ENCODE measurements at places on chromosomes 7 and 10.

DNA sequence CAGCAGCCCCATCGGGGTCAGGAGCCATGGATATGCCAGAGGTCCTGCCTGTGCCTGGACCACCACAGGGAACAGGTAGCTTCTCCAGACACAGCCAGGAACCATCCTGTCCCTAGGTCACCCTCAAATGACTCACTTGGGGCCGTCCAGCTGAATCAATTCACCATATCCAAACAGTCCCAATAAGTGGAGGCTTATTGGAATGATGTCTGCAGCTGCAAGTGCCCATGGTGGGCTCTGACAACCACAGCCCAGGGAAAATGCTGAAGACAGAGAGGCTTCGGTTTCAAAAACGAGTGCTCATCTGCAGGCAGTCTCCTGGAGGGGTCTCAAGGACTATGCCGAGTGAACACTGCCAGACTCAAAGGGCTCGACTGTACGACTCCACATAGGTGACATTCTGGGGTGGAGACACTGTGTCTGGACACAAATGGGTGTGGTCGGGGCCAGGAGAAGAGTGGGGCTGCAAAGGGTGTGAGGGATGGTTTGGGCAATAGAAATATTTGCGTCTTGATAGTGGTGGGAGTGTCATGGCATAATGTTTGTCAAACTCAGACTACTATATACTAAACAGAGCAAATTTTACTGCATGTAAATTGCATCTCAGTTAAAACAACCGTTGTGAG, 204.8 kb downstream of the TNS3 start:
- no peak for DNase-seq

GRCh38 chr10:24873281-24873683, 79.1 kb downstream of the PRTFDC1 start:
- DNase-seq: no peak

- DNase-seq: no peak
Observed at GRCh38 chr10:11677480-11677879, 64.7 kb upstream of the ECHDC3 start.

- peak; percentile 43 for DNase-seq
Observed at GRCh38 chr10:24463611-24464426, 254.9 kb downstream of the KIAA1217 start.

- DNase-seq: no peak
Observed at GRCh38 chr10:100551738-100552137, 16.0 kb downstream of the HIF1AN start.

DNA sequence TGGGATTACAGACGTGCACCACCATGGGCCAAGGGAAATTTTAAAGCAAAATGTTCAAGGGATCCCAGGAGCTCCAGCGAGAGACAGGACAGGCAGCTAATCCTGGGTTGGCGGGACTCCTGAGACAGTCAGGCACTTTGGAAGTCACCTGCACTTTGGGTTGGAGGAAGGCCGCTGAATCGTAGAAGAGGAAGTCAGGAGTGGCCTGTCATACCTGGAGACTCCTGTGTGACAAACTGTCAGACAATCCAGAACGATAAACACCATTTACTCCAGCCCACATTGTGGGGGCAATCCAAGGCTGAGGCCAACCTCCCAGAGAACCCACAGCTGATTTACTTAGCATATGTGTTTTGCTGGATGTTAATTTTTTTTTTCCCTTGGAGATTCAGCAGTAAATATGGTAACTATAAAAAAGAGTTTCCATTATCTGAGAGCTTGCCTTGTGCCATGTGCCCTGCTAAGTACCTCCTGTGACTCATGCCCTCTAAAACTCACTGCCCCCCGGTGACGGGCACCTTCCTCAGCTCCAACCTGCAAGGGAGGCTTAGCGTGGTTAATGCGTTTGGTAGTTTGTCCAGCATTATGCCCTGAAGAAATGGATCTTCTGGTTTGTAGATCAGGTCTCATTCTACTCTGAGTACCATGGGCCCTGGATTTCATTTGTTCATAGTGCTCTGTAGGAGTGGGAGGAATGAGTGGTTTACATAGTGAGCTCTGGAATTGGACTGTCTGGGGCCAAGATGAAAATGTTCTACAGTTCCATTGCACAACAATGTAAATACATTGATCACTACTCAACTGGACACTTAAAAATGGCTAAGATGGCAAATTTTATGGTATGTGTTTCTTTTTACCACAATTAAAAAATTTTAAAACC, 50.9 kb downstream of the ICA1 start:
- no peak for DNase-seq

DNA sequence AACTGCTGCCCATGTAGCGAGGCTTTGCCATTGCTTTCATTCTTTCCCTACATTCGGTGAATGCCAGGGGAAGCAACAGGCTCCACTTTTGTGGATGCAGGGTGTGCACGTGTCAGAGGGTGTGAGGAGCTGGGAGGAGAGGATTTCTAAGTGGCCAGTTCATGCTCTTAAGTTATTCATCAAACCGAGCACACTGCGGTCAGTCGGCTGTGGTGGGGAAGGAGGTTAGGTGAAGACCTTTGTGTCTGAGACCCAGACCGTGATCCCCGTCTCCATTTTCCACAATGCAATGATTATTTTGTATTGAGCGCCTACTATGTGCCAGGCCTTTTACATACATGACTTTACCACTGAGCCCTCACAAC, 438.6 kb upstream of the GALNT17 start:
- DNase-seq: no peak

DNA sequence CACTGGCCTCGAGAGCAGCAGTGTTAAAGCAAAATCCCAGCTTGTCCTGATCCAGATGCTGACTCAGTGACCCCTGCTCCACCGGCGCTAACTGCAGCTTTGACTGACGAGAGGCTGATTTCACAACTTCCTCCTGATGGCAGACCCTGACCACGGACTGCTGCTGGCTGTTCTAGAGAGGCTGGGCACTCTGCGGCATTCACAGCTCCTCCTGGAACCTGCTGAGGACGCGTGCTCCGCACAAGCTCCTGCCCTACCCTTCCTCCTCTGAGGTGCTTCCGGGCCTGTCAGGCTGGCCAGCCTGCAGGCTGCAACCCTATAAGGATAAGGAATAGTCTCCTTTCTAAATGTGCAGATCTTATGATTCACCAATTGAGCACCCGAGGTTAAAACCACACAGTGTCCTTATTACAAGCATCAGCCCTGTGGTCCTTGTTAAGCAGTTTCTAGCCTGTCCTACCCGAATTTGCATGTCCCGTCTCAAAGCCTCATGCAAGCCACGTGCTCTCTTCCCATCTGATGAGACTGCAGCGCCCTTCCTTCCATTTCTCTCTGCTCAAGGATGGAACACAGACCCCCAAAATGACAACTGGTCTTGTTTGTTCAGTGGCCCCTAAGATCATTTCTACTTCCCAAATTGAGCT, 35.5 kb upstream of the NCAPG2 start:
- no peak for DNase-seq

DNA sequence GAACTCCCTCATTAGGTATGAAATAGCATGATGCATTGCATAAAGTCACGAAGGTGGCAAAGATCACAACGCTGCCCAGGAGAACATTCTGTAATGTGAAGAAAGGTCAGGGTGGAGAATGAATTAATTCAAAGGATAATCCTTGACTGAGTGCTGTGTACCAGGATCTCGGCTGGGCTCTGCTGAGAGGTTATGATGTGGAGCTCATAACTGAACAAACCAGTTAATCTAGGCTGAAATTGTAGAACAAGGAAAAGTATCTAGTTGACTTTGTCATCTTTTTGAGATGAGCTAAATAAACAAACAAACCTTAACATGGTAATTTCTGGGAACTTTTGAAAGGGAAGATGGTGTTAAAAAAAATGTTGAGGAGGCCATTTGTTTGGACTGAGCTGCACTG, 6.1 kb downstream of the MSMB start:
- DNase-seq: no peak

GRCh38 chr10:1509011-1509530, 228.3 kb downstream of the ADARB2 start:
- DNase-seq: no peak

GRCh38 chr7:105268511-105269392, 120.0 kb downstream of the SRPK2 start:
- no peak for DNase-seq

DNA sequence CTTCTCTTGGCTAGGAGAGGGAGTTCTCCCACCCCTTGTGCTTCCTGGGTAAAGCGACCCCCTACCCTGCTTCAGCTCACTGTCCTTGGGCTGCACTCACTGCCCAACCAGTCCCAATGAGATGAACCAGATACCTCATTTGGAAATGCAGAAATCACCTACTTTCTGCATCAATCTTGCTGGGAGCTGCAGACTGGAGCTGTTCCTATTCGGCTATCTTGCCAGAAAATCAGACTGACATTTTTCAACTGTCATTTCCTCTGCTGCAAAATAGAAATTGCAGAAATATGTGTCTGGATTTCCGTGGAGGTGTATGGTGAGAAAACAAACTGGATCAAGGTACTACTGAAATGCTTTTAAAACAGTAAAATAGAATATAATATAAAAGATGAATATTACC, 43.0 kb upstream of the CYP2C18 start:
- DNase-seq: no peak

DNA sequence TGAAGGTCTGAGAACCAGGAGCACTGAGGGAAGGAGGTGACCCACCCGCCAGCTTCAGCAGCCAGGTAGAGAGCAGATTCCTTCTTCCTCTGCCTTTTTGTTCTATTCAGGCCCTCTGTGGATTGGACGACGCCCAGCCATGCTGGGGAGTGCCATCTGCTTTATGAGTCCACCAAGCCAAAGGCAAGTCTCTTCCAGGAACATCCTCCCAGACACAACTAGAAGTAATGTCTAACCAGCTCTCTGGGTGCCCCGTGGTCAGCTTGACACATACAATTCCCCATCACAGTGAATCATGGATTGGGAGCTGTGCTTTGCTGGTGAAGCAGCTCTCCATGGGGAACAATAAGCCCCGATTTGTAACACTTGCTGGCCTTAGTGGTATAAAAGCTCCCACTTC, 125.2 kb downstream of the CCDC3 start:
- DNase-seq: no peak

DNA sequence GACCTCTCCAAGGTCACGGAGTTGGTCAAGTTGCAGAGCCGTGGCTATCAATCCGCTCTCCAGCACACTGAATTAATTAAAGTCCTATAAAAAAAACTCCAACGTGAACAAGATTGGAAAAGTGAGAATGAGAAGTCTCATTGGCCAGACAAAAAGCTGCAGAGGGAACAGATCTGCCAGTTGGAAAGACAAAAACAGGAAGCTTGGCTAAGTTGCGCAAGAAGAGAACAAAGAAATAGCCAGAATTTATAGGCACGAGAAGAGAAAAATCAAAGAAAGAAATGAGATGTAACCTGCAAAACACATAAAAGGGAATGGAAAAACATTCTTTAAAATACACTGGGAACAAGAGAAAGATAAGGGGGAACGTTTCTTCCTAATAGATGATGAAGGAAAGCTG, 45.7 kb upstream of the CRTAC1 start:
- no peak for DNase-seq

DNA sequence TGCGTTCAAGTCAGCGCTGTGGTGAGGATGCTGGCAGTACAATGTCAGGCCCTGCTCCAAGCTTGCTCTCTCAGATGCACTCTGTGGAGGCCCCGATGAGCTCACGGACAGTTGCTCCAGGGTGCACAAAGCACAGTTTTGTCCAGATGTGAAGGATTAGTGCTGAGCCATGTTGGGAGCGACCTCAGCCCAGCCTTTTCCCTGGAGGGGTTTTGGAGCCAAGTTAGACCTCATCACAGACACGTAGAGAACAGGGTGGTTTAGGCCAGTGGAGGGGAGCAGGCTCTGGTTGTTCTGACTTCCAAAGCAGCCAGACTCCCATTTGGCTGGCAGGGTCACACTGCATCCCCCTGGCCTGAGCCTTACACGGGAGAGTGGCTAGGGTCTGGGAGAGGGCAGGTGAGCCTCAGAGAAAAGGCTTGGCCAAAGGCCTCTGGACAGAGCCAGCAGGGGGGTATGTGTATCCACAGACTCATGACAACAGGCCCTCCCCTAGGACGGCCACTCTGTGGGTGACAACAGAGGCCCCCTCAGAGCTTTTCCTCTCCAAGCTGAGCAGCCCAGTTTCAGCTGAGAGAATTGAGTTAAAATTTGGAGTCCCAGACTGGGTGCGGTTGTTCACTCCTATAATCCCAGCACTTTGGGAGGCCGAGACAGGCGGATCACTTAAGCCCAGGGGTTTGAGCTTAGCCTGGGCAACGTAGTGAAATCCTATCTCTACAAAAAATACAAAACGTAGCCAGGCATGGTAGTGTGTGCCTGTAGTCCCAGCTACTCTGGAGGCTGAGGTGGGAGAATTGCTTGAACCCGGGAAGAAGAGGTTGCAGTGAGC, 4.7 kb downstream of the PLAC9 start:
- DNase-seq: no peak

DNA sequence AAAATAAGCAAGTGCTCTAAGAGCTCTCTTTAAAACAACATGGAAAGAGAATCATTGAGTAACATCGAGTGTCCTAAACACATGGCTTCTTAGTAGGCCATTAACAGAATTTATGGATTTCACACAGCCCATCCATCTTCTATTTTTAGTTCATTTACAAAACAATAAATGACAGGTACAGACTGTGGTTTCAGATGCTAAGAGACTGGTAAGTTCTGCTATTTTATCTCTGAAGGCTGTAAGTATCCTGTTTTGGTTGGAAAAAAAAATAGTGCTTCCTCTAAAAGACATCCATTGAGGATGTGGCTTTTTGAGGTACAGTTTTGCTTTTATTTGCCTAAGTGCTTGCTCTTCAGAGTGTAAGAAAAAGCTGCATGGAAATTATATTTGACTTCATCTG, 27.4 kb upstream of the GNAI1 start:
- DNase-seq: no peak

GRCh38 chr7:120400806-120401455, 128.0 kb downstream of the KCND2 start:
- no peak for DNase-seq

DNA sequence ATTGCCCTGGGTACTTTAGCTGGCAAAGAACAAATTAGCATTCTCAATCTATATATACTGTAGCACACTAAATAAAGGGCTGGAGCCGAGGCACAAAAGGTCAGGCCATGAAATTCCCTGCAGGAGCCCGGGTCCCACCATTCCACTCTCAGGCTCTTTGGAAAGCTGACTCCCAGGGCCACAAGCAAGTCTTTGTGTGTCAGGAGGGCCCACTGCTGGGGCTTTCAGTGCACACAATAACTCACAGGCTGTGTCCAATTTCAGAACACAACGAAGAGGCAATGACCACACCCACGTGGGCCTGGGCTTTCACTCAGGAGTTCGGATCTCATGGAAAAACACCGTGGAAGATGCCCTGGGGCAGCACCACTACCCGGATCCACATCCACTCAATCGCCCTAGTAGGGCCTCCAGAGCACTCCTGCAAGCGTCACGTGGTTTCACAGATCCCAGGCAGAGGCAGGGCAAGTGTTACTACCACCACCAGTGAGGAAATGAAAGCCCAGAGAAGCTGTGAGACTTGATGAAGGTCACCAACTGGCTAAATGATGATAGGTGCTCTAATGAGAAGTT, 60.3 kb downstream of the COBL start:
- no peak for DNase-seq

GRCh38 chr10:33719005-33719703, 384.7 kb upstream of the NRP1 start:
- no peak for DNase-seq

DNA sequence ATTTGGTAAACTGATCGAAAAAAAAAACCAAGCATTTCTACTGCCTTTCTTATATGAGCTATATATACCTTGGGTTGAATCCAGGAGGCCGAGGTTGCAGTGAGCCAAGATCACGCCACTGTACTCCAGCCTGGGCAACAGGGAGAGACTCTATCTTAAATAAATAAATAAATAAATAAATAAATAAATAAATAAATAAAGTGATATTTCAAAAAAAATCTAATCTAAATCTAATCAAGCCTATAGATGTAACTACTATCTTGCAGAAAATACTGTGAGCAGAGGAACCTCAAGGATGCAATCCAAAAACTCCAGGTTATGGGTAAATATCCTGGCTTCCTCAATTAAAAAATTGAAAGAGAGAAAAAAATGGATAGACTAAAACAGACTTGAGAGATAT, 71.2 kb upstream of the SLF2 start:
- DNase-seq: no peak

Data from stimulated activated CD8-positive, alpha-beta memory T cell treated with anti-CD3 and anti-CD28 coated beads, Interleukin-4, amount 100 ng/mL, for 48 hours (primary cell).